ENCODE measurements at places on chromosomes 2 and 18.

DNA sequence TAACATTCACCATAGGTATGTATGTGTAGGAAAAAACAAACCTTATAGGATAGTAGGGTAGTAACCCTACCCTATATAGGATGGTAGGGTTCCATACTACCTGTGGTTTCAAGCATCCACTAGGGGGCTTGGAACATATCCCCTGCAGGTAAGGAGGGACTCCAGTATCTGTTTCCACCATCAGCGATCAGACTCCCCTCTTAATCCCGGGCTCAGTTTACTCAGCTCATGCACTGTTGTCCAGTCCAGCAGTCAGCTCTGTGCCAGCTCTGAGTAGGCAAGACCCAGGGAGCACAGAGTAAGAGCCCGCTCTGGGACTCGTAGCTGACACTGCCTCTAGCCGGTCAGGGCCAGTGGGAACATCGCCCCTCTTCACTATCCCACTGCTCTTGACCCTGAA lies 61.7 kb downstream of the MEX3C start:
- DNase-seq: no peak

DNA sequence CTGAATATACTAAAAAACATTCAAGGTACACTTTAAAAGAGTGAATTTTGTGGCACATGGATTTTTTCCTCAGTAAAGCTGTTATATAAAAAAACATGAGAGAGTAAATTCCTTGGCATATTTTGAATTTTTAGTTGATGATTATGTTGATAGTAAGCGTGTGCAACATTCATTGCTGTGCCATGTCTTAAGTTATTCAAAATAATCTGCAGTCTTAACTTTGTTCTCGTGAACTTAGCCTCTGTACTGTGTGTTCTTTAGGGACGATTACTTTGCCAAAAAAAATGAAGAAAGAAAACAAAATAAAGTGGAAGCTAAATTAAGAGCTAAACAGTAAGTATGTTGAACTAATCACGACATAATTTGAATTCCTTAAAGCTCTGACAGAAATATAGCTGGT lies 9.6 kb downstream of the SSB start:
- DNase-seq: no peak

DNA sequence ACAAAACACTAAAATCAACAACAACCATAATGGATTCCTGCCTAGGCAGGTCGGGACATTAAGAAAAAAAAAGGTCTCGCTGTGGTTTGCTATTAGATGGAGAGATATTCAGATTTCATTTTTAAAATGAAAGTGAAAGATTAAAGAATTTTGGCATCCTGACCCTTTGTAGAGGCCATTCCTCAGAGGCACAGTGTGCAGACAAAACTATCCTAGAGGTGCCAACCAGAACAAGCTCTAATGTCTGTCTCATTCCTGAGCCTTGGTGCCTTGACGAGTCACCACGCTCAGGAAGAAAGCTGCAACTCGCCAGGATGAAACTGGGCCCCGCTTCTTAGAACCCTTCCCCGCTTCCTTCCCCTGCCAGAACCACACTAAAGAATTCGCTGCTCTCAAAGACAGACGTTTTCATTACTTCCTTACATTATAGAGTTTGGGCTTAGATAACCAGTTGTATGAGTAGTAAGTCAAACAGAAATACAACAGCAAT lies 156.0 kb downstream of the TGIF1 start:
- no peak for DNase-seq

- DNase-seq: no peak
Observed at GRCh38 chr18:58848685-58849084, 16.0 kb upstream of the ZNF532 start.

DNA sequence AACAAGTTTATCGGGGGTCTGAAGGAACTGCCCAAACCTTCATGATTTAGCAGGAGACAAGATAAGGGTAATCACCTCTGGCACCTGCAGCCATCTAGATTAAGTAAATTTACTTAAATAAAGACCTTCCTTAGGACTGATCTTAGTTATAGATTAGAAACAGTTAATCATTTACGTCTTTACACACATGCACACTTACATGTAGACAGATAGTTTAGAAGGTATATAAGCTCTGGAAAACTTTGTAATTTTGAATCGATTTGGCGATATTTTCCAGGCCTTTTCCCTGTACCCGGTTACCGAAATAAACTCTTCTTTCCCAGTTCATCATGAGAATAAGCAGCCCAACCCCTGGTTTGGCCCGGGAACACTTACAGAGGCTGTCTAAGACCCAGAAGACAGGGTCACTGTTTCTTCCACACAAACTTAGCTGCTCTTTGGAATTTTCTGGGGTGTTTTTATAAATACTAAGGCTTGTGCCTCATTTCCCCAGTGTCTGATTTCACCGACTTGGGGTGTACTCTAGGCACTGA lies 560 bp upstream of the SKA1 start:
- DNase-seq: no peak

DNA sequence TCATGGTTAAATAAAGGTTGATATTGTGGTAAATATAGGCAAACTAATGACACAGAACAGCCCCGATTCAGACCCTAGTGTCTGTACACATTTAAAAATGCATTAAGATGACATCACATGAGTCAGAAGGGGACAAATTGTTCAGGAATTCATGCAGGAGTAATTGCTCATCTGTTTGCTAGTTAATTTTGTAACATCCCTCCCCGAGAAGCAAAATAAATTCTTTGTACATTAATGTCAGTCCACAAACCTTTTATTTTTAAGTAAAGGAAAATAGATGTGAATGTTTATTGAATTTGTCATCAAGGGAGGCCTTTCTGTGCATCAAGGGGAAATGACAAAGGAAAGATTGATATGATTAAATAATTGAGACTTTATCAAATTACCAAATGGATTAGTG lies 69.9 kb downstream of the SH3BP4 start:
- no peak for DNase-seq

GRCh38 chr2:109690457-109690821 lies 76.3 kb downstream of the SOWAHC start:
- DNase-seq: no peak

GRCh38 chr18:13471198-13471845 lies 252.8 kb downstream of the LDLRAD4 start:
- DNase-seq: no peak

GRCh38 chr18:8943900-8944870 lies 158.3 kb upstream of the NDUFV2 start:
- DNase-seq: no peak

DNA sequence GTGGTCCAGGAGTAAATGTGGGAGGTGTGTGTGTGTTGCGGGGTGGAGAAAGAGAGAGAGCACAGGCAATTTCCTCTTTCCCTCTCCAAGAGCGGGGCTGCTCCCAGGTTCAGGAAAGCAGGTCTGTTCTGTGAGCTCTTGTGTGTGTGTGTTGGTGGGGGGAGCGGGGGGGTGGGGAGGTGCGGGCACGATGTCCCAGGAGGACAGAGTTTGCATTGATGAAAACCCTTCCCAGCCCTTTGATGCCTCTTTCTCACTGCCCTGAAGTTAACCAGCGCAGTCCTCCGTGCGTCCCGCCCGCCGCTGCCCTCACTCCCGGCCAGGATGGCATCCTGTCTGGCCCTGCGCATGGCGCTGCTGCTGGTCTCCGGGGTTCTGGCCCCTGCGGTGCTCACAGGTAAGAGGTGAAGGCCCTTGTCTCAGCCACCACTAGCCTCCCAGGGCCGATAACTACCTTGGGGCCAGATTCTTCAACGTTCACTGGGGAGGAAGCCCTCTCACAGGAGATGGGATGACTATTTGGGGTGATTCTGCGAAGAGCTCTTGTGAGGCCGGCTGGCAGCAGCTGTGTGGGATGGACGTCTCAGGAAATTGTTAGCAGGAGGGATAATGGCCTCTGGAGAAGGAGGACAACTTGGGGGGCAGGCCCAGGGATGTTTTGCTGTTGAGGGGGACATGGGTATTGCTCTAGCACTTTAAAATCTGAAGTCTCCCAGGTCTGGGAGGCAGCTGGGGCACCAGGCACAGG lies at the start of gene SNORC:
SNORC (plus strand) TSS at position 247 of the 748 bp plus-strand sequence; CDS start at position 325, 78 bp downstream.
- no peak for DNase-seq

- no peak for DNase-seq
Observed at GRCh38 chr2:116094196-116094595, 1651.8 kb downstream of the DPP10 start.
